ENCODE measurements at places on chromosomes 2 and 18.

GRCh38 chr2:85588236-85588635, 4.0 kb downstream of the VAMP5 start:
- DNase-seq: no peak

- DNase-seq: no peak
These were observed 1.4 kb downstream of the ACTR1B start for GRCh38 chr2:97662386-97662894.

DNA sequence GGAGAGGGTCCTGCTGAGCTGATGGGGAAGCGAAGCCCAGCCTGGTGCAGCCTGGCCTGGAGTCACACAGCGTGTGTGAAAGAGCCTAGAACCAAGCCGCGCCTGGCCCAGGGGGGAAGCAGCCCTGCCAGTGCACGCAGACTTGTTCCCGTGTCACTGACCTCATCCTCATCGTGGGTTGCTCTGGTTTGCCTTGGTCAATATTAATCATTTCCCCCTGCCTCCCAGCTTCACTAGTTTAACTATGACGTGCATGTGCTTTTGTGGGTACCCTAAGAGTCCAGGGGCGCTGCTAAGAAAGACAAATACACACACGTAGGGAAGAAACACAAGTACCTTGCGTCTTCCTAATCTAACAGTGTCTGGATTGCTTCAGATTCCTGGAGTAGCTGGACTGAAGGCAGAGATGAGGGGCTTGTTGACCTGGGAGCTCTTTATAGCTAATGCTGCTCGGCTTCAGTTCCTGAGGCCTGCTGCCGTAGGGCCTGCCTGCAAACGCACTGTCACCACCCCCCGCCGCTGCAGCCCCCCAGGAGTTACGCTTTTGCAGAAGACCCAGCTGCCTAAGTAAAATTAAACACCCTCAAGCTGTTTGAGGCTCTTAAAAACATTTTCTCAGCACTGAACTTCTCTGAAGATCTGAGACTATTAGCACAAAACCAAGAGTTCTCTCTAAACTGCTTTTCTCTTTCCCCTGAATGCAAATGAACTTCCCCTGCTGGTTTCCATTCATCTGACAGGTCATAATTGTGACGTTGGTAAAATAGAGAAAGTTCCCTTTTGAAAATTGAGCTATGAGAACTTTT, 159.2 kb downstream of the FAM210A start:
- no peak for DNase-seq

GRCh38 chr2:2795438-2796091, 464.5 kb upstream of the MYT1L start:
- DNase-seq: no peak

- DNase-seq: no peak
These were observed 43.1 kb downstream of the GYPC start for GRCh38 chr2:126699018-126699417.

DNA sequence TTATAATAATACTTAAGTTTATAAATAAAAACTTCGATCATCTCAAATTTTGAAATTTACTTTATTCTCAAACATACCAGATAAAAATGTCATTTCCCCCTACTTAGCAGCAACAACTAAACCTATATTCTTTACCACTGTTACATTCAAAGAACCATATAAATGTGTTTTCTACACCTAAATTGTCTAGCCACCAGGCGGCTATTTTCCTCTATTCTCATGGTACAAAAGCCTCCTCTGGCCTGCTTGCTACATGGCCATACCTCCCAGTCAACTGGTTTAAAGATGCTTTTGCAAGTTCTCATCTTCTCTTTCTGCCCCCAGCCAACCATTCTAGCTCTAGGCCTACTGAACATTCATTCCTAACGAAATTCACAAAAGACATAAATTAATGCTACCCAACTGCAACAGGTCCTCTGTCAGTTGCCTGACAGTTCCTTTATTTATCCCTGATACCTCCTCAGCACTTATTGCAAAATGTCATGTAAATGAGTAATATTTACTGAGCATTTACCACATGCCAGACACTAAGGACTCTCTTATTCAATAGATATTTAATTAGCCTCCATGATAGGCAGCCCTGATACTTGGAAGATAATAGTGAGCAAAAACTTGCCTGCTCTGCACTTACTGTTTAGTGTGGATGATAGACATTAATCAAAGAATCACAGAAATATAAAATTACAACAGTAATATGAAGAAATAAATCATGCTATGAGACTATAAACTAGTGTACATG, 5.0 kb downstream of the C1D start:
- no peak for DNase-seq

GRCh38 chr18:30886998-30887397, 155.5 kb downstream of the DSC3 start:
- no peak for DNase-seq

- DNase-seq: no peak
These were observed 58.2 kb upstream of the CD28 start for GRCh38 chr2:203648273-203648672.

DNA sequence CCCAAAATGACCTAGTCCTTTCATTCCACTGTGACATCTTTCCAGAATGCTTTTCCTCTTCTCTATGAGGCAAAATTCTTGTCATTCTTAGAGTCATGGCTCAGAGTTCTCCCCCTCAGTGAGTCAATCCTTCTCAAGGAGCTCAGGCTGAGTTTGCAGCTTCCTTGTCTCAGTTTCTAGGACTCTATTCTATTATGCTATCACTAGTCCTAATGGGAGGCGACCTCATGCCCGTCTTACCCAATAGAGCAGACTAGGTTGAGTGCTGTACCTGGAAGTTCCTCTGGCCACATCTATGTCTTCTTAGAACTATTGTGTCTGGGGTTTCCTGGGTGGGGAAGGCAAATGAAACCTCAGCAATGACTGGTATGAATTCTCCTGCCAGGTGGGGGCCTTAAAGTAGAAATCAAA, 51.5 kb downstream of the HAUS1 start:
- DNase-seq: no peak

- DNase-seq: no peak
These were observed 16.0 kb upstream of the RPE start for GRCh38 chr2:209986415-209986814.

DNA sequence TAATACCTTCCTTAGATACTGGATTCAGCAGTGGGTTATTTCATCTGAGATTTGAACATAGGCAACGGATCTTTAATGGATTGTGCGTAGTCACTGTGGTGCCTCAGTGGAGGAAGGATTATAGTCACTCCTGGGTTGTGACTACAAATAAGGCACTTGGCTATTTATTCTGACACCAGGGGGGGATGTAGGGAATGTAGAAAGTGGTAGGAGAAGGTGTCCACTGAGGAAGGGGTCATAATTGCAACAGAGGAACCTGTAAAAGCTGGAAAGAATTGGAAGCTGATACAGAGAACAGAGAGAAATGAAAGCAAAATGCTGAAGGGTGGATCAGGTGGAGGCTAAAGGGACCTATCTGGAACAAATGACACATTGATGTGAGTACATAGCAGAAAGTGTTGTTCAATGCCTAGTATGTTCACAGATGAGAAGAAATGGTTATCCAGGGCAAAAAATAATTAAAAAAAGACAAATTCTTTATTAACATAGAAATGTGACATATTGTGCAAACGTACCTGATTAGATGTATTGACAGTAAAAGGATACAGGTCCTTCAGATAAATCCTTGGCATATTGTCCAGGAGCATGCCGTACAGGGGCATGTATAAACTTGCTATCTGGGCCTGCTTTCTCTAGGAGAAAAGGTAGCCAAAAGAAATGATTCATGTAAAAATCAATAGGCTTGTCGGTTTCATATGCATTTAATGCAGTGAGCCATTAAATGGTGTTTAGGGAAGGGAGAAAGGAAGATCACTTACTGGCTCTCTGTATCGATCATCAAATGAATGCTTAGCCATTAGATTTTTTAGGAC, 91.2 kb upstream of the CCDC195 start:
- DNase-seq: no peak

- no peak for DNase-seq
These were observed 26.9 kb upstream of the GLS start for GRCh38 chr2:190853531-190854383.

DNA sequence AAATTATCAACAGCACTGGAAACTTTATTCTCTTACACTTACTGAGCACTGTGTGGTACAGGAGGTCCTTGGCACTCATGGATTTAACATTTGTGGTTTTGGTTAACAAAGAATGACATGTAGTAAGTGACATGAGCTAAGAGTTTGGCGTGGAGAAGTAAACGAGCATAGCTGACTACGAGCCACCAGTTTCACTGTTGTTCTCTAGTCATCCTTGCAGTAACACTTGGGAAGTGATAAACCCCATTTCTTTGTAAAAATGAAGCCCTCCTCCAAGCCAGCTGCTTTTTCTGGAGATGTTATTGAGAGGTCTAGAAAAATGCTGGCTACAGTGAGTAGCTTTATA, 32.7 kb downstream of the QPCT start:
- DNase-seq: no peak

GRCh38 chr18:22974001-22974400, 40.9 kb downstream of the RBBP8 start:
- DNase-seq: no peak

- no peak for DNase-seq
These were observed 20.9 kb downstream of the NAPG start for GRCh38 chr18:10546557-10547300.

DNA sequence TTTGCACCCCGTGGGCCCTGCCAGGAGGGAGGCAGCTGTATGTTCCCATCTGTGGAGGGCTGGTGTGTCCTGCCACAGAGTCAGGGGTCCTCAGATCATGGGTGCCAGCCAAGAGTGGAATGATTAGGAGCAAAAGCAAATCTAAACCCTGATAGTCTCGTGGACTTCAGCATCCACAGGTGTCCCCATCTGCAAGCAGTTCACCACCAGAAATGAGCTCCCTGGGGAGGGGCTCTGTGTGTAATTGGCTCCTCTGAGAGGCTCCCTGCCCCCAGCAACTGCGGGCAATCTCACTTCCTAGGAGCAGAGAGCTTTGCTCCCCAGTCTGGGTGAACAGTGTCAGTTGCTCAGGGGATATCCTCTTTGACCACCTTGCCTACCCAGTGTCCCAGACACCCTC, 78.1 kb downstream of the HNRNPLL start:
- DNase-seq: no peak

DNA sequence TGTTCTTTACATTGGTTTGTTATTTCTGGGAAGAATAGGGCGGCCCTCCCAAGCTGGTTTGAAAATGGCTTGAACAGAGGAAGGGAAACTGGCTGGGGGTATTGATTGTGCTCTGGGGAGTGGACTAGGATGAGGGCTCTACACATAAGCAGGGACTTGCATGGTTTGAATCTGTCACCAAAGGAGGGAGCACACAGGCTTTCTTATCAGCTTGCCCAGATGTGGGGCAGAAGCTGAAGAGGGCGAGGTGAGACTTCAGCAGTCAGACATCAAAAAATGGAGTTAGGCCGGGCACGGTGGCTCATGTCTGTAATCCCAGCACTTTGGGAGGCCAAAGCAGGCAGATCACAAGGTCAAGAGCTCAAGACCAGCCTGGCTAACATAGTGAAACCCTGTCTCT, 7.2 kb upstream of the RAB12 start:
- DNase-seq: no peak

GRCh38 chr2:221635949-221636348, 63.8 kb upstream of the EPHA4 start:
- DNase-seq: no peak

GRCh38 chr18:47247416-47248114, 3.9 kb downstream of the SKOR2 start:
- DNase-seq: no peak

- peak; percentile 74 for DNase-seq
These were observed 68.1 kb upstream of the CSRNP3 start for GRCh38 chr2:165401285-165401852.

All from HFF-Myc (cell line).